ENCODE measurements at places on chromosomes 11 and 22.

DNA sequence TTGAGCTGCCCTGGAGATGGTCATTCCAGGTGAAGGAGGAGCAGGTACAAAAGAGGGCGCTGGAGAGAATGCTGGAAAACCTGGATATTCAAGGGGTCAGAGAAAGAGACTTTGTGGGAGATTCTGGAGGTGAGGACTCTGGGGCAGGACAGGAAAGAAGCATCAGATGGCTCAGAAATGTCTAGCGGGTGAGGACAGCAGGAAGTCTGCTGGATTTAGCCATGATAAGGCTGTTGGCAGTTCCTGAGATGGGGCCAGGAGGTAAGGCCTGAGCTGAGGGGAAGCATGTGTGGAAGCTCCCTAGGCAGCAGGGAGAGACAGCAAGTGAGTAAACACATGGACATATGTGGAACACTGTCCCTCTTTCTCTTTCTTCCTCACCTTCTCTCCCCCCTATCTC lies 1.5 kb downstream of the UPB1 start:
- no peak for DNase-seq

GRCh38 chr11:44530413-44531115 lies 34.9 kb upstream of the CD82 start:
- DNase-seq: no peak

GRCh38 chr11:34266090-34266912 lies 91.5 kb downstream of the ABTB2 start:
- peak; percentile 70 for DNase-seq

GRCh38 chr22:46413725-46414379 lies 78.3 kb downstream of the TRMU start:
- DNase-seq: no peak

DNA sequence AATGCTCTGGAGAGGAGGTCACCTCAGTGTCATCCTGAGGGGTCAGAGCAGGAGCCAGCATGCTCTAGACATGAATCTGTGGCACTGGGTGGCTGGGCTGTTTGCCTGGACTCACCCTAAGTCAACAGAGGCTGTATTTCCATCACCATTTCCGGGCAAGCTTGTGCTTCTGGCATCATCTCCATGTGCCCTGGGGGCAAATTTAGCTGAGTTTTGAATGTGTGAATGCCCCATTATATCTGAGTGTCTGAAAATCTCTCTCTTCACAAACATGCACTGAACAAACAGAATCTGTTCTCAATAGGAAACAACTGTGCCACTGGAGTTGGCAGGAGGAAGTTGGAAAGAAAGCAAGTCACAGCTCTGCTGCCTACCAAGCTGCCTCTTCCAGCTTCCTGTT lies 356.2 kb downstream of the GRM5 start:
- DNase-seq: no peak

GRCh38 chr22:27416511-27417420 lies 384.8 kb downstream of the MN1 start:
- DNase-seq: peak; percentile 45

GRCh38 chr11:131910523-131911387 lies 540.3 kb downstream of the NTM start:
- peak; percentile 26 for DNase-seq

DNA sequence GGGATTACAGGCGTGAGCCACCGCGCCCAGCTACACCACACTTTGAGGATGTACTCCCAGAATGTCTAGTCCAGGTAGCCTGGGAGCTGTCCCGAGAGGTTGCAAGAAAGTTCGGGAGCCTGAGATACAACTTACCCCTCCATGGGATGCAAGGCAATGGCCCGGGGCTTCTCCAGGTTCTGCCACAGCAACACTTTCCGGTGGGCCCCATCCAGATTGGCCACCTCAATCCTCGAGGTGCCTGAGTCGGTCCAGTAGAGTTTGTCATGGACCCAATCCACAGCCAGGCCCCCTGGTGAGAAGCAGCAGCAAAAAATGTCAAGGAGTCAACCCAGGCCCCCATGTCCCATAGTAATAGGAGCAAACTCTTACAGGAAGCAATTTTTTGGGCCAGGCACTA lies 25.5 kb downstream of the LRP4 start:
- DNase-seq: no peak

DNA sequence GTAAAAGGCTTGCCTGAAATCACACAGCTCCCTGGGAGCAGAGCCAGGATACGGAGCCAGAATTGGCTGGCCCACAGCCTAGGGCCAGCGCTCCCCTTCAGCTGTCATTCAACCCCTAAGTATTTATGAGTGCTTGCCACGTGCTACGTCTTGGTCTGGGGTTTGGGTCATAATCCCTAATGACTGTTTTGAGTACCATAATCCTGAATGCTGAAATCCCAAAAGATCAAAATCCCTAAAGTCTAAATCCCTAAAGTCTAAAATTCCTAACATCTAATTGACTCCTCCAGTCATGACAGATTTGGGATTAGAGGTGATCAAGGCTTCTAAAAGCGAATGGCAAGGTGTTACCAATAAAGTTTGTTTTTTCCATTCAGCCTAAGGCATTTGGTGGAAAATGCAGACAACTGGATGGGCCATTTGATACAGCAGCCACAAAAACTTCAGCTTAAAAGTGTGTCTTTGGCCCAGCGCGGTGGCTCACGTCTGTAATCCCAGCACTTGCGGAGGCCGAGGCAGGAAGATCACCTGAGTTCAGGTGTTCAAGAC lies 59.8 kb upstream of the PRR5 start:
- no peak for DNase-seq
